Activated T-cell treated with anti-CD3 and anti-CD28 coated beads for 4 hours (primary cell): ENCODE measurements at places on chromosomes 6 and 20.

DNA sequence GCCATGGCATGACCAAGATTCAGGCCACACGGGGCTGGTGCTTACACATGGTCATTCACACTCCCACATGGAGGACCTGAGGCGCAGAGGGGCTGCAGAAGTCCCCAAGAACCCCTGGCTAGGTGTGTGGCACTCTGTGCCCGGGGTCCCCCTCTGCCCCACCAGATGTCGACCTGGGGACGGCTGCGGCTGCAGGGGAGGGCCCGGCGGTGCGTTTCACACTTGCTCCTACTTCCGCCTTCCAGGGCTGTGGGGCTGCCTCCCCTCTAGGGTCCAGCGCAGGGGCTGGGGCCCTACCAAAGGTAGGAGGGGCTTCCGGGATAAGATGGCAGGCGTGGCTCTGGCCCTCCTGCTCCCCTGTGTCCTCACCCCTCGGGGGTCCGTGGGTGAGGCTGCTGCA lies 81.1 kb upstream of the SLCO4A1 start:
- DNase-seq, result no peak

DNA sequence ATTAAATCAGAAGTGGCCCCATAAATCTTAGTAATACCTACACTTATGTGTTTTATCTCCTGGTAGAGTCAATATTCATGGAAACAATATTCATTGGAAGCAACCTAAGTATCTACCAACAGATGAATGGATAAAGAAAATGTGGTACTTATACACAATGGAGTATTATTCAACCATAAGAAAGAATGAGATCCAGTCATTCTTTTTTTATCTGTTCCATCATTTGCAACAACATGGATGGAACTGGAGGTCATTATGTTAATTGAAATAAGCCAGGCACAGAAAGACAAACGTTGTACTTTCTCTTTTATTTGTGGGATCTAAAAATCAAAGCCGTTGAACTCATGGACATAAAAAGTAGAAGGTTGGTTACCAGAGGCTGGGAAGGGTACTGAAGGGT lies 268.5 kb downstream of the ZFAND3 start:
- no peak for DNase-seq

DNA sequence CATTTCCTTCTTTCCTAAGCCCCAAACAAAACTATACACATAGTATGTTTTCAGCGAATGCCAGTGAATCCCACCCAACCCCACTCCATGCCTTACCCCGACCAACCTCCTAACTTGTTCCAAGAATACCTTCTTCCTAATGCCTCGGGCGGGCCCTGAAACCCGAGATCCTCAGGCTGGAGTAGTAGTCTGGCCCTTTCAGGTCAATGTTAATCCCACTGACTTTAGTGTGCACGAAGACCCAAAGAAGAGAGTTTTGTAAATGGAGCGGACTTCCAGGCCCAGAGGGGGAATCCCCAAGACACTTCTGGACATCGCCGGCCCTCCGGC lies 394 bp downstream of the YIPF3 start:
- DNase-seq, result no peak

- DNase-seq, result no peak
Observed at GRCh38 chr6:71028236-71028876, 71.5 kb upstream of the B3GAT2 start.

GRCh38 chr20:22490287-22491193 lies 93.8 kb downstream of the FOXA2 start:
- DNase-seq, result no peak

- DNase-seq, result peak; percentile 65
Observed at GRCh38 chr6:11353921-11354389, 121.5 kb upstream of the NEDD9 start.
